ENCODE measurements at places on chromosomes 13 and 19.

- DNase-seq: no peak
Observed at GRCh38 chr19:48713041-48713863, 6.3 kb downstream of the MAMSTR start.

- peak; percentile 79 for DNase-seq
Observed at GRCh38 chr13:45370922-45371406, 30.0 kb upstream of the TPT1 start.

- peak; percentile 53 for DNase-seq
Observed at GRCh38 chr13:28819735-28820098, 422 bp upstream of the MTUS2 start.

DNA sequence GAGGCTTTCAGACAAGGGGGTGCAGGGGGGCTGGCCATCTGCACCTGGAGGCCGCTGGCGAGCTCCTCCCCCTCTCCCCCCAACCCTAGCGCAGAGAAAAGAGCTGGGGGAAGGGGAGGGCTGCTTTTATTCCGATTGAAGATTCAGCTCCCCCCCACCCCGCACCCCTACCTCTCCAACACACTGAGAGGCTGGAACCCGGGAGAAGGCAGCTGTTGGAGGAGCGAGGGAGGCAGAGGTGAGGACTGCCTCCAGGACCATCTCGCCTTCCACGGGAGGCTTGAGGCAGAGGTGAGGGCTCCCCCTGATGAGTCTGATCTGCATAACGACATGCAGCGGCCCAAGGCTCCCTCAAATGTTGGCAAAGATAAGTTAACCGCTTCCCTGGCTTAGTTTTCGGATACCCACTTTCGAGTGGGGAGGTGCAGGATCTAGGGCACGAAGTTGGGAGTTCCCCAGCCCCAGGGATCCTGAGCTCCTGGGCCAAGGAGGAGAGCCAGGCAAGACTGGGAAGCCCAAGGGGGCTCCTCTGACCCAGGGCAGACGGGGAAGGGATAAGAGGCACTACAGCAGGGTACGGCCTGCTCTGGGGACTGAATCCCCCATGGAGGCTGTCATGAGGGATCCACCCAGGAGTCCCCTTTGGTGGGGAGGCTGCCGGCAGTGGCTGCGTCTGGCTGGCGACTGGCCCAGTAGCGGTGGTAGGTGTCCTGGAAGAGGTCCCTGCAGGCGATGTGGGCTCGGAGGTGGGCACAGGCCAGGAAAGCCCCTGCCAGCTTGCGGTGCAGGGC is 1.2 kb upstream of the NUMBL start:
- peak; percentile 55 for DNase-seq

DNA sequence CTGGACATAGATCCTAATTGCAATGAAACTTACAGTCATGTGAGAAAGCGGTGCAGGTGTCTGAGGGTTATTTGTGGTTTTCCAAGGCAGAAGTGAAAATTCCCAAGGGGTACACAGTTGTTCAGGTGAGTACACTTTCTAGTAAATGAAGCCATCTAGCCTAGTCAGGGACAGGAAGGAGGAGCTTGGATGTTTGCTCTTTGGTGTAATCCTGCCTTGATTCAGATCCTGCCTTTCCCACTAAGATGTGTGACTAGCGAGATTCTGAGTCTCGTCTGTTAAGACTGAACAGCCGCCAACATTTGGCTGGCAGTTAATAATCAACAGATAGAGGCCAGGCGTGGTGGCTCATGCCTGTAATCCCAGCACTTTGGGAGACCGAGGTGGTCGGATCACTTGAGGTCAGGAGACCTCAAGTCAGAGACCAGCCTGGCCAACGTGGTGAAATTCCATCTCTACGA is 2.5 kb downstream of the RPS9 start:
- DNase-seq: no peak

DNA sequence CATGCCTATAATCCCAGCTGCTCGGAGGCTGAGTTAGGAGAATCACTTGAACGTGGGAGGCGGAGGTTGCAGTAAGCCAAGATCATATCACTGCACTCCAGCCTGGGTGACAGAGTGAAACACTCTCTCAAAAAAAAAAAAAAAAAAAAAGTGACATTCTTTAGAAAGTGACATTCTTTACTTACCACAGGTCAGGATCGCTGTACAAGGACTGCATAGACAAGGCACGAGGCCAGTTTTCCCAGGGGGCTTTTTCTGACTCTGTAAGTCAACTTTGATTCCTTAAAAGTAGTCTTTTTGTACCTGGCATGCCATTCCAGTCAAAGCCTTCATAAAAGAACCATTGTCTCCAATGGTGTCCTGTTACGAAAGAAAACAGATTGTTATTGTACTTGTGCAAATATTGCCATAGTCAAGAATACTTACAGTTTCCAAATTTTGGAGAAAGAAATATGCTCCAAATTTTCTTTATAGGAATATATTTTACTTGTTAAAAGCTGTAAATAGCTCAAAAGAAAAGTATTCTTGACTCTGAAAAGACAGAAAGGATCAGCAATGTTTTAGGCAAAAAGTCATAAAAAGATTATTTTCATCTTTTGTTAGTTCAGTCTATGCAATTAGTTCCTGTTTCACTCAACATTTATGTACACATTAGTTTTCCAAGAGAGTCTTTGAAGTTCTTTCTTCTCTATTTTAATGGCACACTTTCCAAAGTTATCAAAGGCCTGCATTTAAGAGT is 39.3 kb downstream of the CEACAM1 start:
- no peak for DNase-seq

DNA sequence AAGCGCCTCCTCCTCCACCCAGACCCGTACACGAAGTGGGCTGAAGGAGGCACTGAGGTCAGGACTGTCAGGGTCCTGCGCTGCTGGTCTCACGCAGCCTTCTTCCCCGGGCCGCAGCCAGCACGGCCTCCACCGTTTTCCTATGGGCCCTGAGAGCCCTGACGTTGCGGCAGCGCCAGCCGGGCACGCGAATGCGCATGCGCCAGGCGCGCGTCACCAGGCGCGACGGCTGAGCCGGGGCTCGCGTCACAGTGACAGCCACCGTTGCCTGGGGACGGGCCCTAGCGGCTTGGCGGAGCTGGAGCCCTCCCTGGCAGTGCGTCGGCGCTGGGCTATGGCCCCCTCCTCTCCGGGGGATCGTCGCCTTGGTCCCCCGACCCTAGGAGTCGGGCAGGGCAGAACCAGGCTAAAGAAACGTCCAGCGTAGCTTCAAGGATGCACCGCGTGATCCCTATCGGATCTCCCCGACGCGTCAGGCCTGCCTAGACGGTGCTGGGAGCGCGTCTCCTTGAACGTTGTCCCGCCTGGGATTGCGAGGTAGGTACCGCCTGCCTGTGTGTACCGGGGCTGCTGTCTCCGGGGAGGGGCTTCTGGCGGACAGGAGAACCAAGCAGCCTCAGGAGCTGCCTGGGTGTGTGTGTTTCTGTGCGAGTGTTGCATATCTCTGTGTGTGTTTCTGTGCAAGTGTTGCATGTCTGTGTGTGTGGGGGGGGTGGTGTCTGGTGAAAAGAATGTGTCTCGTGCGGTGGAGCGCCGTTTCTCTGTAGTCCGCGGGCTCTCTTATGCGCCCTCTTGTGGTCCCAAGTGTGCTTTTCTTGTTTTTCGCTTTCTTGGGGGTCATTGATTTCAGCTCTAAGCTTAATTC is 43.2 kb downstream of the ZNF571 start:
- DNase-seq: no peak

DNA sequence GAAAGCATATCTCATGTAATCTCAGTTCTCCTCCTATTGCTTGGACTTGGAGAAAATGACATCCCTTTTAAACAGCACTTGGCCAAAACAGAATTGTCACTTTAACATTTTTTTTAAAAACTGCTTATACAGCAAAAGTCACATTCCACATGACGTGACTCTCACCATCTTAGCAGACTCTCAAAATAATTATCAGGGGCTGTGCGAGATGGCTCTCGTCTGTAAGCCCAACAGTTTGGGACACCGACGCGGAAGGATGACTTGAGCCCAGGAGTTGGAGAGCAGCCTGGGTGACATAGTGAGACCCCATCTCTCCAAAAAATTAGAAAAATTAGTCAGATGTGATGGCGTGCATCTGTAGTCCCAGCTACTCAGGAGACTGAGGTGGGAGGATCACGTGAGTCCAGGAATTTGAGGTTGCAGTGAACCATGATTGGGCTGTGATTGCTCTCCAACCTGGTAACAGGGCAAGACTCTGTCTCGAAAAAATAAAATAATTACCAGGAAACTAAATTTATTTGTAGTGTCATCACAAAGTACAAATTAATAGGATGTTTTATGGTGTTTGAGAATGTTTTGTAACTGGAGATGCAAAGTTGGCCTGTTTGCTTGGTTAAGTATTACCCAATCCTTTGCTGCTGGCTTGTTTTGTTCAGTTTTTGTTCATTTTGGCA is 8.8 kb downstream of the SAFB start:
- DNase-seq: no peak

- no peak for DNase-seq
Observed at GRCh38 chr13:102799426-102800144, 666 bp downstream of the BIVM start.

GRCh38 chr13:51801631-51802099 is 2.3 kb downstream of the DHRS12 start:
- DNase-seq: no peak

DNA sequence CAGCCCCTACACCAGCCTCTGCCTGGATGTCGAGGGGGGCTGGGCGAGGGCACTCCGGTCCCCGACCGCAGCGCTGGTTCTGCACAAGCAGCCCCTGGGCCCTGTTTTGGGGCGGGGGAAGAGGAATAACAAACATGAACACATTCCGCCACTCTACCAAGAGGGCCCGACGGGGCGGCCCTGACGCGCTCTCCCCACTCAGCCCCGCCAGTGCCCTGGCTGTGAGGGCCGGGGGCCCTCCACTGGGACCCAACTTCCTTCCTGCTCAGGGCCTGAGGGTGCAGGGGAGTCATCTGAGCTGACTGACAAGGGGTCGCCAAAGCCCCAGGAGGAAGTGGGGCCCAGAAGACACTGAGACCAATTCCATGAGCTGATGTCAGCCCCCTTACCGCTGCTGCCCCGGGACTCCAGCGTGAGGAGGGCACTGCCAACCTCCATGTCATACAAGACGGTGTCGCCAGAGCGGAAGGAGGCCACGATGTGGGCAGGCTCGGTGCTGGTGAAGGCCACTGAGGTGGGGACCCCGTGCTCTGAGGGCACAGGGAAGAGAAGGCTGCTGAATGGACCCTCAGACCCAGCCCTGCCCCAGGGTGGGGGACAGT is 5.6 kb upstream of the PRKD2 start:
- no peak for DNase-seq

Measured in Karpas-422 (cell line).